ENCODE measurements at places on chromosomes 7 and 10.

- DNase-seq = no peak
Measured at GRCh38 chr7:50496569-50496968, 46.4 kb upstream of the FIGNL1 start.

DNA sequence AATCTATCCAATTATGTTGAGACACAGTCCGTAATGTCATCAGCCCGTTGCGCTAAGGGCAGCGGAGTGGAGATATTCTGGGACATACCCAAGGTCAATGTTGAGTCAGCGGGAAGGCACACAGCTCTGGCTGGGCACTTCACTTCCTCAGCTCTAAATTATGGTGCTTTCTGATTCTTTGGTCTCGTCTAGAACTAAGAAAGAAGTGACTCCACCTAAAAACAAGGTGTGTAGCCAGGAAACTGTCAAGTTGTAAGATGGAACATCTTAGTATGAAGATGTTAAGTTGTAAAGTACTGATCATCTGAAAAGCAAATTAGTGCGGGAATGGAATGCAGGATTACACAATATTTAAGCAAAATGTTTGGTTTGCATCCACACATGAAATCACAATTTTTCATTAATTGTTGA is 43.1 kb downstream of the BAIAP2L1 start:
- DNase-seq = no peak

GRCh38 chr10:128230401-128230800 is 104.2 kb upstream of the MKI67 start:
- no peak for DNase-seq

GRCh38 chr7:56256108-56256507 is 139.9 kb upstream of the NUPR2 start:
- DNase-seq = no peak

- DNase-seq = no peak
Measured at GRCh38 chr7:44463169-44463808, 27.2 kb downstream of the NUDCD3 start.

DNA sequence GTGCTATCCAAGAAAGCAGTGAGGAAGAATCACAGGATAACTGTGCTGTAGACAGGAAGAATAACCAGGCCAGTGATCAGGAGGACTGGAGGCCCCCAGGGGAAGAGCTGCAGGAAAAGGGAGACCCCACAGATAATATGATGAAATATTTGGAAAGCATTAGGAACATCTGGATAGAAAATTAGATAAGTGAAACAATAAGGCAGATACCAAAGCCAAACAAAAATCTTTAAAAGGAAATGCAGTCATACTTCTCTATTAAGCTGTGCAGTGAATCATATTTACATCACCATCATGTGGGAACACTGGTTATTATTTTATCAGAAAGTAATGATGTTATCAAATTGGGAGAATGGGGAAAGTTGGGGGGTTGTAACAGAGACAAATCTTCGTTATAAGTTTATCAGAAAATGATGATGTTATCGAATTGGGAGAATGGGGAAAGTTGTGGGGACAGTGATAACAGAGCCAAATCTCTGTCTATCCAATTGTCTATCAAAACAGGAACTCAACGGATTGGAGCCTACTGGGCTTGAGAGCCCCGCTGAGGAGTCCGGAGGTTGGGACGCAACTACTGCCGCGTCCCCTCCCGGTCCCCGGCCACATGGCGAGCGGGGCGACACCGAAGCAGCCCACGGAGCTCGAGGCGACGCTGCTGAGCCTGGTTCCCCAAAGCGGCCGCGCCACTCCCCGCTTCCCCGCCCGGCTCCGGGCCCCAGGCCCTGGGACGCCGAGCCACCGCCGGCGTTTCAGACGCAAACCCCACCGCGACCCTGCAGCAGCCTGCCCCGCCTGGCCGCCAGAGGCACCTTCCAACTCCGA is 14.0 kb upstream of the RALA start:
- DNase-seq = no peak

- DNase-seq = no peak
Measured at GRCh38 chr7:48035967-48036478, 680 bp downstream of the C7orf57 start.

DNA sequence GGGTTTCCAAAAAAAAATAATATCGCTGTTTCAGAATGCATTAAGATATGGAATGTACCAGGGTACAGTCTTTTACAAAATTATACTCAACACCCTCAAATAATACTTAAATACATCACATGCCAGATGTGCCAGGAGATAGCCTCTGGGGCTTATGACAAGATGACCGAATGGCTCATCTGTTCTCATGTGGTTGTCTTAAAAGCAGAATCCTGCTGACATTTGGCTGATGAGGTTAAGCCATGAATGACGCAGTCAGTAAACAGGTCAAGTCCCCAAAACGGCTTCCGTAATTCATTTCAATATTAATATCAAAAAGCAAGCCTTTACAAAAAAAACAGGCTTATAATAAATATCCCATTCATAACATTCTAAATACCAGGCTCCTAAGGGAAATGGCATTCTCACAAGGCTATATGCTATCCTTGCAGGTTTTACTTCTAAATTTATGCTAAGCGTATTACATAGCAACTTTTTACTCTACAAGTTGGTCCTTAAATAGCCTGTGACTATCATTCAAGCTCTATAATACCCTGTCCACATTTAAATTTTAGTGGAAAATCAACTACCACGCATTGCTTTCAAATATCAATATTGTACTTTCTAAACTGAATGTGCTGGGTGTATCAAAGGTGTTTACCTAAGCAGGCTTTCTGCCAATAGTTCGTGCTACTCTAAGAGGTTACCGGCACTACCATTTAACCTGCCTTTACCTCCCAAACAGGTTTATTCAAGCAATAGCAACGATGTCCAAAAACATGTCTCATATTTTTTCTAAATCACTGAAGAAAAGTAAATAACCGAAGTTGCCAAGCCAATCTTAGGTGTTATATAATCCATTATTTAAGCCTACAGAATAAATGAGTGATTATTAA is 15.6 kb downstream of the SMURF1 start:
- no peak for DNase-seq
